ENCODE measurements at places on chromosomes 3 and 15.

DNA sequence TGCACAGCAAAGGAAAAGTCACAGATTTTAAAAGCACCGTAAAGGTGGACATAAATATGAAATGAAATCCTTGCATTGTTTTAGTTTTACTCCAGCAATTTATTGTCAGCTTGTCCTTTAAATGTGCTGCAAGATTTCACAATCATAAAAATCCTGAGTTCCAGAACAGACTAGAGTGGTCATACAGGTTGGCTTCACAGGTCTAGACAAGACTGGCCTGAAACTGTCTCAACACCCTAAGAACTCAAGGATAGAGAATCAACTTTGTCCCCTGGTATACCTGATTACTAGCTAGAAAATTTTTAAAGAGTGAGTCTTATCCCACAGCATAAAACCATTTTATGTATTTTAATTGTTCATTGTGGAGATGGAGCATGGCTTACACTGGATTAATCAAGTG is 521.7 kb upstream of the MCTP2 start:
- DNase-seq, result no peak

- no peak for DNase-seq
Measured at GRCh38 chr3:45783667-45784066, 12.7 kb downstream of the SLC6A20 start.

- no peak for DNase-seq
Measured at GRCh38 chr3:140170612-140171011, 235.6 kb downstream of the CLSTN2 start.

DNA sequence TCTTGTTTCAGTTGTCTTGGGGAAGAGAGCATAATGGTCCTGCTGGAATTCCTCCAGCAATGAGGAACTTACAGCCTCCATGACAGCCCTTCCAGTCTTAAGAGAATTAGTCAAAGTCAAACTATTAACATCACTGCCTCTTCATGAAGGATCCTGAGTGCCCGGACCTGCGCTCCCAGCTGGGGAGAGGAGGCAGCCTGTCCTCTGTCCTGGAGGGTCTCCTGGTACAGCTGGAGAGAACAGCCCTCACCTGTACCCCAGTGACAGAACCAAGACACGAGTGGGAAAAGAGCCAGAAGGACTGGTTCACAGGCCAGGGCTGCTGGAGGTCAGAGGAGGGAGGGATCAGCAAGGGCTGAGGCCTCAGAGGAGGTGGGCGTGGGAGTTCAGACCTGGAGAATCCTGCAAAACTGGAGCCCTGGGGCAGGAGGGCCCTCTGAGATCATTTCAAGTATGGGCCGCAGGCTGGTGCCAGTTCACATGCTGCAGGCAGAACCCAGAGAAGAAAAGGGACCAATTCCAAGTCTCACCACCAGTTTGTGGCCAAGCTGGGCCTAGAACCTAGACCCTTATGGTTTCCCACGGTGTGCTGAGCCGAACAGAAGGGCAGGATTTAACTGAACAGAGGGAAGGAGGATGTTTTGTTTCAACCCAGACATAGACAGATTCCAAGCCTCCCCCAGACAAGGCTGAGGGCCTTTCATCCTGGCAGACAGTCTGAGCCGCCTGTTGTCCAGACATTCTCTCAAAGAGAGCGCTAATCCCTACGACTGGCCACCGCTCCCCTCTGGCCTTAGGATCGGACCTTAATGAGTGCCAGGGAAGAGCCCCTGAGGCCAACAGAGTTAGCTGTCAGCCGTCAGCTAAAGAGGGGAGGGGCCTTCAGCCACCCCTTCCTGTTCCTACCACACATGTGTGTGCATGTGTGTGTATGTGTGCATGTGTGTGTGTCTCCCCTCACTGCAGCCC is 18.2 kb downstream of the LOXL1 start:
- DNase-seq, result no peak

DNA sequence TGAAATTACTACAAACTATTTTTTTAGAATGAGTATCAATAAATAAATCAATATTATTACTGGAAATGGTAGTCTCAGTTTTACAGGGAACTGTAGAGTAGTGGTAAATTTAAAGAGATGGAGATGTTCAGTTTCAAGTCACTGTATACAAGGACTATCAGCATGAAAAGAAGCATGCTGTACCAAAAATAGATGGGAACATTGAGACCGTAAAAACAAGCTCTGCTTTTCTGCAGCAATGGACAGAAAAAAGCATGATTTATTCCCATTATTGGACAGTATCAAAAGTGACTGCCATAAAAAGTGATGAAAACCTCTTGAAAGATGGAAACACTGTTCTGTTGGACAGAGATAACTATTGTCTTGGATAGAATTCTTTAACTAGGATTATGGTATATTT is 187.2 kb downstream of the EPHA6 start:
- no peak for DNase-seq

DNA sequence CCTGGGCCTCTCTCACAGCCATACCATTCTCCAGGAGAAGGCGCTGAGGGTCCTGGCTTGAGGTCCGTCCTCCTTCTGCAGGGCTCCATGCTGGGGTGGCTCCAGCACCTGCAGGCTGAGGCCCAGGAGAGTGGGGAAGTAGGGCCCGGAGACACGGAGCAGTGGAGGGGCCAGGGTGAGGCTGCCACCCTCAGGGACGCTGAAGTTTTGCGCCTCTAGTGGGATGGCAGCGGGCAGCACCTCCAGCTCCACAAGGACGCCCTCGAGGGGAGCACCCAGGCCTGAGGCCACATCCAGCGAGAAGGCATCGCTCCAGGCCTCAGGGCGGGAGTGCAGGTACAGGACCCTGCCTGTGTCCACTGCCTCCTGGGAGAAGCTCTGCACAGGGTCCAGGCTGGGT is 27.5 kb downstream of the CSPG4 start:
- no peak for DNase-seq

DNA sequence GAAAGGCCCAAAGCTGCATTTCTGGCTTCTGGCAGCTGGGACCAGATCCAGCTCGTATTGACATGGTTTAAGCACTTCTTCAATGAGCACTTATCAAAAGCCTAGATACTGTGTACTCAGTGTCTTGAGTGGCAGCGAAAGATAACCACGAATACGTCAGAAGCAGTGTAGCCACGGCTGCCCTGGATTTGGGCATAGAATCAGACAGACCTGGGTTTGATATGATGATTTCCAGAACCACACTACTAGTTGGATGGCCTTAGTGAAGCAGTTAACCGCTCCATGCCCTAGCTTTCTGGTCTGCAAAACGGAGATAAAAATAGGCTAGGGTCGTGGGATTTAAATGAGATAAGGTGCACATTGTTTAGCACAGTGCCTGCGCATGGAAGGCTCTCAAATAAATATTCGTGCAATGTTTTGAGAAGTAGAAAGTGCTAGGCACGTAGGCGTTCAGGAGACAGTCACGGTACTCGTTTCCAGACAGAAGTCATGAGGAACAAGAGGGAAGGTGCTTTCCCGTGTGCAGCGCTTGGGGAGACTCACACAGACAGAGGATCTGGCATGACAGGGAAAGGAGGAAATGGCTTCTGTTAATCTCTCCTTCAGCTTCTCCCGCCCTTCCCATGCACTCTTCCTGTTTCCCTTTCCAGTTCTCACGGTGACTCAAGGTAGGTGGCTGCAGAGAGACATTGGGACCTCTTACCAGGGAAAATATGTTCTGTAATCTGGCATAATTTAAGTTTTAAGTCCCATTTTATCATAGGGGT is 70.3 kb downstream of the CCNL1 start:
- no peak for DNase-seq

GRCh38 chr3:136350557-136350956 is 100.4 kb downstream of the PCCB start:
- DNase-seq, result no peak

DNA sequence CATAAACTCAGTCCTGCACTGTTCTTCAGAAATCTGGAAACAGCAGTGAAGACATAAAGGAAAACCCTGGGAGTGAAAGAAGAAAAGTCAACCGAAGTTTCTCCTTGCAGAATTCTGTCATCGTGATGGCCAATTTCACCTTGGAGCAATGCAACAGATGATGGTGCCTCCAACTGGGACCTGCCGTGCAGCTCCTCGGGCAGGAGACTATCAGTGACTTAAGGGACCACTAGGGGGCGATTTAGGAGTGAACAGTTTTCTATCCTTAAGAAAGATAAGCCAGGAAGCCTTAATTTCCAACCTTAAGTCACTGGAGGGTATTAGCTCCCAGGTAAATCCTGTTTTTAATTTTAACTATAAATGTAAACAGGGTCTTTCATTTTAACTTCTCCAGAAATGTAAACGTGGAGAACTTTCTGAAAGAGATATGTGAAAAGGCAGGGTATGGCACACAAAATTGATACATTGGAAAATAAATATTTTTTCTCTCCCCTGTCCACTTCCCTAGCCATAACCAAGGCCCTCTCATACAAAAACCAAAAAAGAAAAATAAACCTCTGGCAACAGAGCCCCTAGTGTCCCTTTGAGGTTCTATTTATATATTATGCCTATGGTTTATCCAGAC is 116.3 kb downstream of the PDZRN3 start:
- peak; percentile 45 for DNase-seq

GRCh38 chr15:57406062-57406772 is 29.9 kb downstream of the CGNL1 start:
- DNase-seq, result no peak

- no peak for DNase-seq
Measured at GRCh38 chr3:128337305-128337704, 129.4 kb downstream of the DNAJB8 start.

DNA sequence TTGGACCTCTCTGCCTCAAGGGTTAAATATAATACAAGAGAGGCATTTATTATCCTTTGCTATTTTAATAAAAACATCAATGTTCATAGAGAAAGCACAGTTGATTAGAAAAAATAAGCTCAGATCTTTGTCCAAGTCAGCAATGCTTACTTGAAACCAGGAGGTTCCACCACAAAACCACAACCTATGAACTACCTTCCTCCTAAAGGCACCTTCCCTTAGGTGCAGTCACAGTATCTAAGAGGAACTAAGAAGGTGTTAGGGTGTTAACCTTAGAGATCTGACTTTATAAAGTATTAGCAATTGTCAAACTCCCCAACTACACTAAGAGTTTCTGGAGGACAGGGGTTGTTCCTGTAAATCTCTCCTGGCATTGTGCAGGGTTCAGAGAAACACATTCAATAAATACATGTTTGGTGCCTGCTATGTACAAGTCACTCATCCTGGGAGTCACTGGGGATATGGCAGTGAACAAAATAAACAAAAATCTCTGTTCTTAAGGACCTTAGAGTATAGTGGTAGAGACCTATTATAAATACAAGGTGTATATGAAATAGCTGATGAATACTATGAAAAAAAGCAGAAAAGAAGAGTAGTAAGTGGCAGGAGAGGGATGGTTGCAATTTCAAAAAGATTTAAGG is 208.6 kb downstream of the NFKBIZ start:
- no peak for DNase-seq

GRCh38 chr3:130473416-130473815 is 43.6 kb upstream of the COL6A6 start:
- no peak for DNase-seq

DNA sequence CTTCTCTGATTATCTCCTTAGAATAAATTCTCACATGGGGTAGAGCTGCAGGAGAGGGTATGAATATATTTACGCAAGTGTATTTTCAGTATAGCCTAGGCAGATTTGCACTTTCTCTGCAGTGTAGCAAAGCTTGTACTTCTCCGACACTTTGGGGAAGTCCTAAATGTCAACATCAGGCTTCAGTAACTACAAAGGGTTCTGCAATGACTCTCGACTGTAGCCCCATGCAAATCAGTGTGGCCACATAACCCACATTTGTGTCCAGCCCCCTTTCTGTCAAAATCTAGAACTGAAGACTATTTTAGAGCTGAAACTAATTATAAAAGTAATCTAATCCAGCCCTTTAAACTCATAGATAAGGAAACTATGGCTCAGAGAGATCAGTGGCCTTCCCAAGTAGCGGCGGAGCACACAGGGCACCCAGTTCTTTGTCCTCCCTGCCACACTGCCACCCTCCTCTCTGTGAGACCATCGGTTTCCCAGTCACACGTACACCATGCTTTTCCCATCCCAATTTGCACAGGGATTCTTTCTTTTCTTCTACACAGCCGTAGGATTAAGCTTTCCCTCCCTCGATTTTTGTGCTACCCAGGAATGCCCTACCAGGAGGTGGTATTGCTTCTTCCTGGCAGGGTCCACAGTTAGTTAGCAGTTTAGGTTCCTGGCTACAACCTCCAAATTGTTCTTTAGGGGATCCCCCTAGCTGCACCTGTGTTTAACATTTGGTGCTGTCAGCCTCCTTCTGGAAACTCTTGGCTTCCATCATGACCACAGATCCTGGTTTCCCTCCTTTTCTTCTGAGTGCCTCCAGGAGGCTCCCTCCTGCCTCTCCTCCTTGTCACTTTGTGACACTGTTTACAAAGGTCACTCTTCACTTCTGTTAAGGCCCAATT is 22.9 kb downstream of the MRAS start:
- DNase-seq, result no peak

DNA sequence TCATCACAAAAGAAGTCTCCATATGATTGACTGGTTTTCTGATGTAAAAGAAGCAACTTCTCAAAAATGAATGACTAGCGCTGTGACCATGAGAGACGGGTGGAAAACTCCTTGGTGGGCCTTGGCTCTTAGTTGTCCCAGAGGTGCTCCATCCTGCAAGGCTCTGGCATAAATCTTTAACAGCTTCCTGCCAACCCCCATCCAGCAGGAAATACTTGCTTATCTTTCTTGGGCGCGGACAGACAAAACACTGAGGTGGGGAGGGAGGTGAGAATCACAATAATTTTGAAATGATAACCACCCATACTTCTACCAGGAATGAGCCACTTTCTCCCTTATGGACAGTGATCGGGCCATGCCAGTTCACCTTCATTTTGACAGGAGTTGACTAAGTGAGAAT is 128.6 kb downstream of the STT3B start:
- no peak for DNase-seq

DNA sequence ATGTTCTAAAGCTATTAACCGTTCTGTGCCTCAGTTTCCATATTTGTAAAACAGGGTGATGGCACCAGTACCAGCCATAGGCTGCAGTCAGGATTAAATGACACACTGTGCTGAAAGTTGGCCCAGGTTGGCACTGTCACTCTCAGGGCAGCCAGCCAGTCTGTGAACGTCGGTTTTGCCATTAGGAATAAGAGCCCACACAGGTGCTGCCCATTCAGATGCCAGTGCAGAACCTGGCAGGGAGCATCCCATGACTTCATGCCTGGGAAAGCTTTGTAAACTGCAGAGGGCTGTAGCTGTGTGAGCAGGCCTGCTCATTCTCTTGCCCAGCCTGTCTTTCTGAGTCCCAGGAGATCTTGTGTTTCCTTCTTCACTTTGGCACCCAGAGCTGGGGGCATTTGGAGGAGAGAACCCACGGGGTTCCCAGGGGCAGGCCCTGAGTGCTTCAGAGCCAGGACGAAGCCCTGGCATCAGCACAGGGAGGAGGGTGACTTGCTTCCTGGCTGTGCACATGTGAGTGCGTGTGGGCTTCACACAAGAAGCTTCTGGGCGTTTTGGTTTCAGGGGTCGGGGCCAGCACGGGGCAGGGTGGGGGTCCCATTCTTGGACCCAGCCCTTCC is 46.9 kb downstream of the ZNF710 start:
- DNase-seq, result no peak

DNA sequence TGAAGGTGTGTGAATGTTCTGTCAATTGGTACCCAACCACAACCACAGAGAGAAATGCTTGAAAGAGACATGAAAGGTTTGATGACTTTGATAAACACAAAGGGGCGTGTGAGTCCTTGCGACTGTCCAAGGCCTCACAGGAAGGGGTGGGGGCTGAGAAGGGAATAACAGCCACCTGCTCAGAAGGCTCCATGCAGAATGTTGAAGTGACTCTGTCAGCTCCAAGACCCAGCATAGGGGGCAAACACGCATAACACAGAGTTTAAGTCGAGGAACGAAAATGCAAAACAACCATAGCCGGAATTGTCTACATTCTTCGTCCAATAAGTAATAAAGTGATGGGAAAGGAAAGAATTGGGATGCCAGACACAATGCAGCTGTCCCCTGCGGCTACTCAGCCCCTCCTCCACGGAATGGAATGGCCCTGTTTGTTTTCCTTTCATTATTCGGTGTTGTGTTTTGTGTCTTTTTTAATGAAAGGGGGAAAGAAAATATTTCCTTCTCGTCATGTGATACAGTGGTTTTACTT is 19.9 kb downstream of the TMEM212 start:
- DNase-seq, result no peak

Data from posterior cingulate gyrus (tissue), 11 donors.